Activated naive CD4-positive, alpha-beta T cell treated with anti-CD3 and anti-CD28 coated beads, Interleukin-2, amount 50 U/mL, for 72 hours (primary cell): ENCODE measurements at places on chromosomes 1 and 21. TPM values are rescaled to one million over a fixed set of nuclear protein-coding genes. Genes with fewer than 3 reads are reported as not detected.

The PCP4 gene
- not detected for total RNA-seq

The AK2 gene
- total RNA-seq, result 425 TPM

The COL11A1 gene
- total RNA-seq, result not detected

The LCE1E gene
- not detected for total RNA-seq

DNA sequence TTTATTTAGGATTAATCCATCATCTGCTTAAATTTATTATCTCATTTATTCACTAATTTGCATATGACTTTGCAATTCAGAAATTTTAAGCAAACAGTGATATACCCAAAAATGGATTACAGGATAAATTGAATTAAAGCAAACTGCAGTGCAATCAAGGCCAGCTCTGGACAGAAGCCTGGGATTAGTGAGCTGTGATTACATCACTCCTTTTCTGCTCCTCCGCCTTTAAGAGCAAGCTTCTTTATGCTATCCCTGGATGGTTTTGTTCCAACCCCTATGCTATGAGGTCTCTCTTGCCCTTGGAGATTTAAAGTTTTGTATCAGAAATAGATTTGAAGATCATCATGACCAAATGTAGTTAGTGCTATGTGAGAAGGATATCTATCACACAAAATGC is 32.6 kb downstream of the GPR52 start:
- no peak for DNase-seq

- no peak for DNase-seq
These were observed 25.2 kb downstream of the ILDR2 start for GRCh38 chr1:166950156-166950555.

DNA sequence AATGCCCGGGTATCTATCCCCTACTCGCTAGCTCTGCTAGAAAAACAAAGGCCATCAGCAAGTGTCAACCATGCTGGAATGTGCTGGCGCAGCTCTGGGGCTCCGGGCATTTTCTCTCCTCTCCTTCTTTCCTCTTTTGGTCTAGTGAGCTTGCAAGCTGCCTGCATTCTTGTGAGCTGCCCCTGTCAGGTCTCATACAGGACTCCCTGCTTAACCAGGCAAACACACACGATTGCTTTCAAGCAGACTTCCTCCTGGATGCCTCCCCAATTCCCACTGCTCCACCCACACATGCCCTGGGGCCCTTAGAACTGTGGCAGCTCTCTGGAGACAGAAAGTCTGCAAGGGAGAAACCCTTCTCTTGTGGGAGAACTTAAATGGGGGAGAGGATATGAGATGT is 35.7 kb upstream of the SUCO start:
- no peak for DNase-seq
